ENCODE measurements at places on chromosomes 6 and 20. TPM values are rescaled to one million over a fixed set of nuclear protein-coding genes. Genes with fewer than 3 reads are reported as not detected.

KHDC1 gene
- 0.19 TPM for total RNA-seq

PCK1 gene
- total RNA-seq, result 0.57 TPM

CD83 gene
- total RNA-seq, result 2.9 TPM

AIF1 gene
- 68.7 TPM for total RNA-seq

HTR1E gene
- total RNA-seq, result not detected

Measured in posterior vena cava (tissue), 2 donors.